ENCODE measurements at places on chromosomes 5 and 9.

GRCh38 chr5:43195670-43196265 is 3.7 kb downstream of the NIM1K start:
- no peak for DNase-seq

- DNase-seq = no peak
Measured at GRCh38 chr9:12933957-12934356, 159.1 kb downstream of the LURAP1L start.

DNA sequence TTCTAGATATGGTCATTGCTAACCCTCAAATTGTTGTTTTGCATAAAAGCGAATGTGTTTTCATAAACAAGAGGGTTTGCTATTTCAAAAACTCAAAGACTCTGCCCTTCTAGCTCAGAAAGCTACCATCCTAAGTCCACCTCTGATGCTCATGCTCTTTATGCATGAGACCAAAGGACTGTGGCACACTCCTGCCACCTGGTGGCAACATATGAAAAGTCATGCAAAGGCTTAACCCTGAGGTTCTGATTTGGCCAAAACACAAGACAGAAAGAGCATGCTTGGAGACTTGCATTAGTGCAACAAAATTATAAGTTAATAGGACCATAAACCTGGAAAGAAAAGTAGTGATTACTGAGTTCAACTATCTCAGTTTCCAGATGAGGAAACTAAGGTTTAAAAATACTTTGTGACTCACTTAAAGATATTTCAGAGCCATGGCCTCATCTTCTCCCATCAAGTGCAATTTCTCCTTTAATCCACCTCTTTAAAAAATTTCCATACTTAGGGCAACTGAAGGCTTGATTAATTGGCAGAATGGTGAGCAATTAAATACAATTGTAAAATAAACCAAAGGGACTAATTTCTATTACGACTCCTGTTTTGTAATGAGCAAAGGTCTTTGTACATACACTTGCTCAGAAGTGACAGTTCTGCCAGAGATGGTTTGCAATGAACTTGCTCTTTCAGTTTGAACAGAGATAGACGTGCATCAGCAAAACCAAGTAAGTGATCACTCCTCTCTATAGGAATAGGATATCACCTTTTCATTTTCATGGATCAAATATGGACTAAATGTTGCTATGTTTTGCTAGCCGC is 110.7 kb upstream of the RAD23B start:
- DNase-seq = peak; percentile 22

- no peak for DNase-seq
Measured at GRCh38 chr9:93230601-93231000, 46.7 kb downstream of the WNK2 start.

Data from activated CD4-positive, CD25-positive, alpha-beta regulatory T cell (primary cell).